ENCODE measurements at places on chromosomes 2 and 18.

- no peak for DNase-seq
Measured at GRCh38 chr2:86044045-86044444, 61.6 kb downstream of the POLR1A start.

DNA sequence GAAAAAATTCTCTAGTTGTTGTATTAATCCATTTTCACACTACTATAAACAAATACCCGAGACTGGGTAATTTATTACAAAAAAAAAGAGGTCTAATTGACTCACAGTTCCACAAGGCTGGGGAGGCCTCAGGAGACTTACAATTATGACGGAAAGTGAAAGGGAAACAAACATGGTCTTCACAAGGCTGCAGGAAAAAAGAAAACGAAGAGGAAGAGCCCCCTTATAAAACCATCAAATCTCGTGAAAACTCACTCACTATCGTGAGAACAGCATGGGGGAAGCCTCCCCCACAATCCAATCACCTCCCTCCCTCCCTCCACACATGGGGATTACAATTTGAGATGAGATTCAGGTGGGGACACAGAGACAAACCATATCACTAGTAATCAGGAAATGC lies 61.7 kb upstream of the SPTBN1 start:
- no peak for DNase-seq

DNA sequence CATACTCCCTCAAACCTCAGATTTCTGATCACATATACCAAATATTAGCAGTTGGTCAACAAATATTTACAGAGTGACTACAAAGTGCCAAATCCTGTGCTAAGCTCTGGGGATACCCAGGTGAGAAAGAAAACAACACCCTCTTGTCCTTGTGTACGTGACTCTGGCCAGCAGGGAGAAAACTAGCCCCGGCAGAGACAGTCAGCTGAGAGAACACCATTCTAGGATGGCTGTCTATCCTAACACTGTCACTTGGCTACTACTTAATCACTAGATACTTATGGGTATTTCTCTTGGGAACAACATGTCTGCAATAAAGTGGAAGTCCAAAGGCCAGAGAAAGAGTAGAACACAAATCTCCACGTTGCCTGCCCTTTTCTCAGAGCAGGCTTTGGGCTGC lies 57.9 kb upstream of the CD226 start:
- no peak for DNase-seq

- no peak for DNase-seq
Measured at GRCh38 chr2:151289972-151290866, 751 bp upstream of the NMI start.

DNA sequence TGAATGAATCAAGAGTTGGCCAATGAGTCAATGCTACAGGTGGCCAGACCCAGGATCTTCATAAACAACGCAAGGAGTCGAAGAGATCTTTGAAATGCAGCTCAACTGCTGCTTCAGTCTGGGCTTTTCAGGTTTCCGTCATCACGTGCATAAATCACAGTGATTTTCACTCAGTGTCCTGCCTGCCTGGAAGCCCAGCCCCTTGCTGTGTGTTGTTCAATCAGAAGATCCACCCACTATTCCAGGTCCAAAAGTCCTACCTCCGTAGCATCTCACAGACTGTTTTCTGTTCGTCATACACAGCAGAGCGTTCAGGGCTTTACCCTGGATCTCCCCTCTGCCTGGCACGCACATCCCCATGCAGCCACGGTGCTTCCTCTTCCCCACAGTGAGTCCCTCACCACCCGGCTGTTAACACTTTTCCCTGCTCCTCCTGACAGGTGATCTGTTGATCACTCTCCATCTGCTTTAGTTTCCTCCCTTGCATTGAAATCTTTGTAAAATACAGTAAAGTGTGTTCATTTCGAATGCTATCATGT lies 216.3 kb downstream of the MYT1L start:
- no peak for DNase-seq

DNA sequence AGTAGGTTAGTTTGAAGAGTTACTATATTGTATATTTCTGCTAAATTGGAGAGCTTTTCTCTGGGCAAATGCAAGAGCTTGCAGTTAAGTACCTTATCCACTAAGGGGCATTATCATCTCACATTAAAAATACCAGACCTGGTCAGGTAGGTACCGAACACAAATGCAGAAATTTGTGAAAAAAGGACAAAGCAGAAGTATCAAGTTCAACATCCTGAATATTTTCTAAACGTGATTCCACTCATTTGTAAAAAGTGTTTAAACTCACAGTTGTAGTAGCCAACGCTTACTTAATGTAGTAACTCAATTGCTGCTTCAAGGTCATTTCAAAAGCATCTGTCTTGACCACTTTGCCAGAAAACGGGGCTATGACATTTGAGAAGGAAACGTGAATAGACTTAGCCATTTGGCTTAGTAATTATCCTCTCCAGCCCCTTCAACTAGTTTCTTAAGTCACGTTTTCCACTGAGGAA lies 52.1 kb downstream of the CYRIA start:
- no peak for DNase-seq

DNA sequence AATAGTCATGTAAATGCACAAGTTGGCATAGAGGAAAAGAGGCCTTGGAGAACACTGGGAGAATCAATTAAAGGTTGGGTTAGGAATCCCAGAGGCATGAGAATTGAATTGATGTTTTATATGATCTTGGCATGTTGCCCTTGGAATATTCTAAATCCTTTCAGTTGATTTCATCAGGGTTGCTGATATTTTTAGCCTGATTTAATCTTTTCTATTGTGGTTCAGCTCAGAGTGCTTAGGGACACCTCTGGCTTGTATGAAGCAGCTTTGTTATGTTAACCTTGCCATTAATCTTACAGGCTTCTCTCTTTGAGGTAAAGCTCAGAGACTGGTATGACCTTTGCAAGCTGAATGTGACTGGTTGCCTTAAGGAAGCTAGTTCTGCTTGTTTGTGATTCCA lies 64.4 kb upstream of the LYPD6B start:
- no peak for DNase-seq

DNA sequence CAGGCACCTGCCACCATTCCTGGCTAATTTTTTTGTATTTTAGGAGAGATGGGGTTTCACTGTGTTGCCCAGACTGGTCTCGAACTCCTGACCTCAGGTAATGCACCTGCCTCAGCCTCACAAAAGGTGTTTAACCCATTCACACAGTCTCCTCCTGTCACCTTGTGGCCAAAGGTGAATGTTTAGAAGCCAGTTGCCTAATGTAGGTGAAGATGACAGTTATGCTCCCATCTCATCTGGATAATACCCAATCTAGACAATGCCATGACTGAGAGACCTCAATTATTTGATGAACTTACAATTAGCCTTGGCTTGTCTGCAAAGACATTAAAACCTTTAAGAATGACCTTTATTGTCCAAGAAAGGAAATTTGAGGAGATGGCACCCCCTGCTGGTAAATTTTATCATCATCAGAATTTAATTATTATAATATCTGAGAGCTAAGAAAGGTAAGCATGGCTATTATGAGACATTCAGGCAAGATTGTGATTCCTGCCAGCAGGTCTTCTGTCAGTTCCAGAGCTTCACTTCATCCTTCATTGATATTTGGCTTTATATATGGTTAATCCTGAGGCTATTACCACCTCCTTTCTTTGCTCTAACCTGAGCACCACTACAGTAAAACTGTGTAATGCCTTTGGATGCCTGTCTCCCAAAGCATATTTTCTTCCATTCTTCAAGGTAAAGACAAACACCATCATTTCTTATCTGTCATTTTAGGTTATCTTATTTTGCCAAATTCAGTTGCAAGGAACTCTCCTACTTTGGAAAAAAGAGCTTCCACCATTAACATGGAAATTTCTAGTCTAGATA lies 117.6 kb downstream of the FAM124B start:
- no peak for DNase-seq

GRCh38 chr2:205835251-205835791 lies 153.0 kb downstream of the NRP2 start:
- DNase-seq = no peak

GRCh38 chr2:130385709-130386108 lies 29.9 kb downstream of the PTPN18 start:
- no peak for DNase-seq

DNA sequence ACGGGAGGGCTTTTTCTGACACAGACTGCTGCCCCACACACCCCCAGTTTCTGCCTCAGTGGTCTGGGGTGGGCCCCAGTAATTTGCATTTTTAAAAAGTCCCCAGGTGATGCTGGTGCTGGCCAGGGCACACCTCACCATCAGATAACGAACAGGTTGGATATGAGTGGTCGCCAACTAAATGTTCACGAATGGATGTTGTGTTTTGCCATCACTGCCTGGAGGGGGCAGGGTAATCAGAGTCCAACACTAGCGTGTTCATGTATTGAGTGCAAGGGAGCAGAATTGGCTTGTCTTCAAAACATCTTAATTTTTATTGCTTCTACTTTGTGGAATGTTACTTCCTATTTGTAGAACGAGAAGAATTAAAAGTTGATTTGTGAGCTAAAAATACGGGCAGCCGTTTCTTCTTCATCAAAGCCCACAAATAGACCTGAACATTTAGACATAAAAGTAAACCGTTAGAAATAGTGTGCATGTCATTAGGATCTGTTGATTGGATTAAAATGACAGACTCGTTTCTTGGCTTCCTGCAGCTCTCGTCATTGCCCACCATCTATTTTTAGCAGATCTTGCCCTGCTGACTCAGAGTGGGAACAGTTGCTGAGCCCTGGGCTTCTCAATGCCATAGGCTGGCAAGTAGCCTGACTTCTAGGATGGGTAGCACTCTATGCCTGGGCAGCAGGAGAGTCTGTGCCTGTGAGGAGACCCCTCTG lies 45.2 kb downstream of the NCK2 start:
- DNase-seq = peak; percentile 42

DNA sequence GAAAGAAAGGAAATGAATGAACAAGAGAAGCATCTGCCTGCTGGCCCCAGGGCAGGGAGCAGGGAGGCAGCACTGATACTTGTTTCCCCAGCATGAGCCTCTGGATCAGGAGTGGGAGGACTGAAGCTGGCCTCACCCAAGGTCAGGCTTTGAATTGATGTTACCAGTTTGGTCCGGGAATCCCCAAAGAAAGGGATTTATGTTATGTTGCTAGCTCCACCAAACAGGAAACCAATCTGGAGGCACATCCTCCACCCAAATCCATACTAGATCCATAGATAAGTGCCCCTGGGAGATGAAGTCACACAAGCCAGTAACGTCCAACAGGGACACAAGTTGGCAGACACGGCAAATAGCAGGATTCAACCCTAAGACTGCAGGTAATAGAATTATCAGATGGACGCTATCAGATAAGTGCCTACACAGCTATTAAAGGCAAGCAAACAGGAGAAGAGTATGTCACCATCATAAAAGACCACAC lies 85.9 kb downstream of the MTCL1 start:
- no peak for DNase-seq

GRCh38 chr2:100380681-100381080 lies 36.8 kb downstream of the CHST10 start:
- DNase-seq = no peak

GRCh38 chr2:211982162-211982561 lies 556.4 kb downstream of the ERBB4 start:
- DNase-seq = no peak

DNA sequence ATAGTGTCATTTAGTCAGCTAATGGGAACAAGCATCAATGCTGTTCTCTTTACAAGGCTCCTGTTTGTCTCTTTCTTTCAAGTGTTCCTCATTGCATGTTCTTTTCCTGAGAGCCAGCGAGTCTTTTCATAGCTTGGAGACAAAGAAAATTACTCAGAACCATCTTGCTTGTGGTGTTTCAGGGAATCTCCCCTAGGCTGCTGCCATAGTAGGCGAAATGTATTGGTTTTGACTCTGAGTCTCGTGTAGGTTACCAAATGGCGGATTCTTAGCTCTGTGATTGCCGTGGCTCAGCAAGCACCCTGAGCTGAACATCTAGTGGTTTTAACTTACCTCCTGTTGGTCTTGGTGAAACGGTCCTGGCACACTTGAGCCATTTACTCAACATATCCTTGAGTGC lies 68.7 kb downstream of the RHBDD1 start:
- no peak for DNase-seq

DNA sequence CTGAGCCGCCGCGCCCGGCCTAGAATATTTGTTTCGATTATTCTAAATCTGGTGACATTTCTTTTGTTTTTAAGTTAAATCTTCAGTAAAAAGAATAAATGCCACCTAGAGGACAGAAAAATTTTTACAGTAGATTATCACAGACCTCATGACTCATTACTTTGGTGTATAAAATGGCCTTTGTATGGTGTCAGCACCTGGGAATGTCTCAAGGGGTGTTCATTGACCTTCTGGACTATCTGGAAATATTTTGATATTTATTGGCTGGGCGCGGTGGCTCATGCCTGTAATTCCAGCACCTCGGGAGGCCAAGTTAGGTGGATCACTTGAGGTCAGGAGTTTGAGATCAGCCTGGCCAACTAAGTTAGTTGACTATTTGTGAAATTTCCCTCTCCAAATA lies 30.3 kb upstream of the SLC30A6 start:
- peak; percentile 22 for DNase-seq

DNA sequence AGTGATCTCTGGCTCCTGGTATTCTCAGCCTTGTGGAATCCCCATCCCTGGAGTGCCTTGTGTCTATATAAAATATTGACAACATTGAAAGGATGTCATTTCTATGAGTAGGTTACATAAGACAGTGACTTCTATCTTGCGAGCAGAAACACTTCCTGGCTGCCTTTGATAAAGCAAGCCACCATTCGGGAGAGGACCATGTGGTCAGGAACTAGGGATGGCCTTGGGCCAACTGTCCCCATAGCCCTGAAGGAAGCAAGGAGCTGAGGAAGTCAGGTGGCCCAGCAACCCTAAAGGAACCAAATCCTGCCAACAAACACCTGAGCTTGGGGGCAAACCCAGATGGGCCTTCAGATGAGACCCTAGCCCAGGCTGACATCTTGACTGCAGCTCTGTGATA lies 113.0 kb upstream of the LTBP1 start:
- no peak for DNase-seq

DNA sequence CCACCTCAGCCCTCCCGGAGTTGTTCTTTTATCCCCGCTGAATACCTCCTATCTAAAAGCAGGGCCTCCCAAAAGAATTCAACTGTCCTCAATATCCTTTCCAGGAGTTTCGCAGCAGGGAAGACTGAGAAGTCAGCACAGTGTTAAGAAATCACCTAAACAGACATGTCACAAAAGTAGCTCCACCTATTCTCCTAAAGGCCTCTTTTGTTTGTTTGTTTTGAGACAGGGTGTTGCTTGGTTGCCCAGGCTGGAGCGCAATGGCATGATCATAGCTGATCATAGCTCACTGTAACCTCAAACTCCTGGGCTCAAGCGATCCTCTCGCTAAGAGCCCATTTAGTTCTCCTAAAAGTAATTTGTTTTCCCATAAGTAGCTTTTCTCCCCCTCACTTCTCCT lies 53.8 kb downstream of the TEX44 start:
- DNase-seq = no peak
